ENCODE measurements at places on chromosomes 6 and 20.

DNA sequence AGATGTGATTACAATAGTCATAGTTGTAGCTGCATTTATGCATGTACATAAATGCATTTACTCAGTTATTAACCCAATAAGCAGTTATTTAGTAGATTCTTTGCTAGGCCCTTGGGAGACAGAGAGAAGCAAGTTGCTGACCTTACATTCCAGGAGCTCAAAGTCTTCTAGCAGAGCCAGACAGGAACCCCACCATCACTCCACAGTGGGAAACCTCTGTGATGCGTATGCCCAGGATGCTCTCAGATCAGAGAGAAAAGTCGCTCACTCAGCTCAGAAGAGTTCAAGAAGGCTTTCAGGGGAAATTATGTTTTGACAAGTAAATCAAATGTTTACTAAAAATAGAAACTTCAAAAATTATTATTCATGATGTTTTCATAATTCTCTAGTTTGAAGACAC, 146.3 kb upstream of the EXOC2 start:
- no peak for ATAC-seq

GRCh38 chr6:44349904-44350649, 7.6 kb downstream of the SPATS1 start:
- no peak for ATAC-seq

DNA sequence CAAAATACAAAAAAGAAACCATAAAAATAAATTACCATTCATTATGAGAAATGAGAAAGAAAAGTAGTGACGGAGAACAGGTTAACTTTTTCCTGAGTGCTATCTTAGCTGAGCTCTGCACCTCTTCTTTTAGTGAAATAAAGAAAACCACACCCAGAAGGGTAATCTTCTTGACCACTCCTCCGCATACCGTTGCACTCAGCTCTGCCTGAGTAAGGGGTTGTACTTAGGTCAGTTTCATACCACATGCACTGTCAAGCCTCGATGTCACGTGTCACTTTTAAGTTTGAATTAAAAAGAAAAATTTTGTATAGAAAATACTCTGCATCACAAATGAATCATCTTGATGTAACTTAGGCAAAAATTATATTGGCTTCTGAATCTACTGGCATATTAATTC, 2.8 kb downstream of the EZR start:
- no peak for ATAC-seq

- ATAC-seq = no peak
Measured at GRCh38 chr6:109892451-109893435, 85.4 kb upstream of the GPR6 start.

- ATAC-seq = no peak
Measured at GRCh38 chr6:100461917-100462705, 2.6 kb downstream of the SIM1 start.

DNA sequence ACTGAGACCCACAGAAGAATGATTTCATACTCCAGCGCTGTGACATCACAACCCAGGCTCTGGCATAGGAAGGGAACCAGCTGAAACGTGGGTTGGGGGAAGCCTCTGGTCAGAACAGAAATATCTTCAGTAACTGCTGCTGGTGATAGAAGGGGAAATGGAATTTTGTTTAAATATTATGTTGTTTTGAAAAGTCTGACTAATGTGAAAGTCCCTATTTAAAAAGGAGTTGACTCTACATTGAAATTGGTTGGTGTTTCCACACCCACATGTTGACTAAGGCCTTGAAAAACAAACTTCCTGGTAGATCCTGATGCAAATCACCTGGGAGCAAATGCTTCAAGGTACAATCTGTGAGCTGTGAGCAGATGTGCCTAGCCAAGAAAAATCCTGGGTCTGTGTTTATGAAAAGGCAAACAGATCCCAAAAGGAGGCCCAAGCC, 24.5 kb upstream of the TCP11 start:
- no peak for ATAC-seq

- no peak for ATAC-seq
Measured at GRCh38 chr6:151850479-151851003, 43.1 kb downstream of the ESR1 start.

GRCh38 chr6:31702405-31702818, 712 bp downstream of the ABHD16A start:
- ATAC-seq = no peak

GRCh38 chr20:19025430-19026120, 186.9 kb upstream of the SLC24A3 start:
- no peak for ATAC-seq

GRCh38 chr6:15246217-15246665, 372 bp downstream of the JARID2 start:
- ATAC-seq = no peak

DNA sequence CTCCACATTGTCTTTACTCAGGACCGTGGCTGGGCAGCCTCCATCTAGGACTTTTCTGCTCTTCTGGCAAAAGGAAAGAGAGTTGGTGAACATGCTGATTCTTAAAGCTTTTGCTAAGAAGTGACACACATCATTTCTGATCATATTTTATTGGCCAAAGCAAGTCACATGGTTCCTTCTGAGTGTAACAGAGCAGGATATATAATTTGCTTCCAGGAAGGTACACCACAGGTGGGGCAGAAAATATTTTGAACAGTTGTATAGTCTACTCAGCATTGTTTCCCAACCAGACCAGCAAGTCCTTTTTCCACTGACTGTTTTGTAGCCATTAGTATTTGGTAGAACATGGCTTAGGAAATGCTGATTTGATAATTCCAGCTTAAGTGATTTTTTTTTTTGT, 73.5 kb downstream of the AKAP7 start:
- ATAC-seq = no peak
